ENCODE measurements at places on chromosomes 11 and 22.

GRCh38 chr11:95092549-95093324, 3.1 kb downstream of the ENDOD1 start:
- no peak for DNase-seq

DNA sequence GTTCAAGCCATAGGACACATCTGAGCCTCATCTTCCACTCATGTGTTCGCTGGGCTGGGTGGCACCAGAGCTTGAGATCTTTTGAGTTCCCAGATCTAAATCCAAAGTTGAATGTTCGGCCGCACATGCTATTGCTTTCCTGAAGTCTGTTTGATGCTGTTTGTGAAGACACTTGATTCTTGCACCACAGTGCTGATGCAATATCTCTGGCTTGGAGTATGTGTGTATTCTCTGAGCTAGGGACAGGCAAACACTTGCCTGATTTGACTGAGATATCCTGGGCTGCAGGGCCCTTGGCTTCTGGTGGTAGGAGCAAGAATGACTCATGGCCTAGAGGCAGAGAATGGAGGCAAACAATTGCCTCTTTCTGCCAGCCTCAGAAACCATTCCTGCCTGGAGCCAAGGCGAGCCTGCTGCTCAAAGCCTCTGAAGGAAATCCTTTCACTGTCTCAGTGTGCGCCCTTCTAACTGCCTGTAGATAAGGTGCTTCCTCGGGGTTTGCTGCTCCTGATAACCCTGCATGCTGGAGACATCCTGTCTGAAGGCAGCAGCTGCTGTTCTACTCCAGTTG, 73.0 kb downstream of the CYB5R2 start:
- DNase-seq = no peak

DNA sequence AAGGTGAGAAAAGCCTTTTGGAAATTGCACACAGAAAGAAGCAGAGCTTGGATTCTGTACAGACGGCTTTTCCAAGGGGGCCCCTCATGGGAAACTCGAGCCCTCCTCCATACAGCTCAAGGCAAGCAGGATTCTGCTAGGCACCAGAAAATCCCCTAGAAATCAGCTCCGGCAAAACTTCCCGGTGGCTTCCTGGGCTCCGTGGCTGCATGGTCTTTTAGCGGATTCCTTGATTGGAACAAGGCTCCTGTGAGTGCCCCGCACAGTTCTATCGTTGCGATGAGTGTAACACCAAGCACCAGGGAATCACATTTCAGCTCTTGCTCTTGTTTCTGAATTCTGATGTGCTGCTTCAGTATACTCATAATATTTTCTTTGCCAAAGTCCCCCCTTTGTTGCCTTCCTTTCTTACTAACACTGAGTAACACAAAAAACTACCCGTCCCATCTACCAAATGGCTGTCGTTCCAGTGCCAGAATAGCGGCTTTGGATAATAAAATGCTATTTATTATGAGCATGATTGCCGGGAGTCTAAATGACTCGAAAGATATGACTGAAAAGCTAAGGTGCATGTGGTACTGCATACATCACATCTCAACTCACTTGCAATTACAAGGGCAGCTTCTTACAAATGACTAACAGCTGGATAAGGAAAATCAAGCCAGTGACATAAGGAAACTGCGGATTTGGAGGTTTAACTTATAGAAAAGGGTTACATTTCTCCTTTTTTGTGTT, 494.1 kb downstream of the DLG2 start:
- no peak for DNase-seq

- no peak for DNase-seq
Measured at GRCh38 chr11:112216561-112217105, 9.6 kb upstream of the PTS start.
